Panc1 (cell line): ENCODE measurements at places on chromosomes 12 and 14. TPM values are rescaled to one million over a fixed set of nuclear protein-coding genes. Genes with fewer than 3 reads are reported as not detected.

Gene SLCO1B1
- total RNA-seq, result not detected

Gene SLC25A47
- total RNA-seq, result not detected

GRCh38 chr12:76375939-76376338, 27.7 kb upstream of the BBS10 start:
- DNase-seq, result no peak

DNA sequence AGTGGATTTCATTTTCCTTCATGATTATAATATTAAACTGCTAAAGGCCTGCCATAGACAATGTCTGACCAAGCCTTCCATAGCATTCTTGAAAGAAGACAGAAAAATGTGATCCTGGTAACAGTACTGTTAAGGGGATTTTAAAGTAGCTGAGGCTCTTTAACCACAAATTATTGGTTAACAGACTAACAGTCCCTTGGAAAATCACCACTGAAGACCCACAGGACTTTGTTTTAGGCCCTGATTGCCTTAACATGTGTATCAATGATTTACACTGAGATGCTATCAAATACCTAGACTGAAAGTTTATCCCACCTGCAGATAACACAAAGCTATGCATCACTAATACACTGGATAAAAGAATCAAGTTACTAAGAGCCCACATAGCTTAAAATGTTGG, 6.0 kb downstream of the KRT79 start:
- DNase-seq, result no peak

GRCh38 chr14:20750194-20750593, 4.5 kb downstream of the EDDM3A start:
- DNase-seq, result no peak

DNA sequence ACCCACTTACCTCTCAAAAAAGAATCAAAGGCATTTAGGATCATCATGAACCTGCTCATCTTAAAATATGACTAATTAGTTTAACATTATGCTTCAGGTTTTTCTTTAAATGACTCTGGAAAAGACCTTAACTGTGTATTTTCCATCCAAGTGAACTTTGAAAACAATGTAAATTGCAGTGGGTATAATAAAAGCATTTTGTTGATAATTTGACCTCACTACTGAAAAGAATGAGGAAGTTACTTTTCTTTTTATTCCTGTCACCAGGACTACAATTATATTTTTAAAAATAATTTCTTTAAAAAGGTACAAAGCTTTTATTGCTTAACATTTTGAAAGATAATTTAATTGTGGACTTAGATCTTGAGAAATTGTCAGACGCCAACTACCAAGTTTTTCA, 249.9 kb downstream of the ALX1 start:
- no peak for DNase-seq
